Activated CD4-positive, alpha-beta T cell treated with anti-CD3 and anti-CD28 coated beads, Interleukin-2, amount 50 U/mL, for 4 hours (primary cell): ENCODE measurements at places on chromosomes 3 and 15.

GRCh38 chr3:186569779-186570095 lies 783 bp upstream of the DNAJB11 start:
- DNase-seq = no peak

DNA sequence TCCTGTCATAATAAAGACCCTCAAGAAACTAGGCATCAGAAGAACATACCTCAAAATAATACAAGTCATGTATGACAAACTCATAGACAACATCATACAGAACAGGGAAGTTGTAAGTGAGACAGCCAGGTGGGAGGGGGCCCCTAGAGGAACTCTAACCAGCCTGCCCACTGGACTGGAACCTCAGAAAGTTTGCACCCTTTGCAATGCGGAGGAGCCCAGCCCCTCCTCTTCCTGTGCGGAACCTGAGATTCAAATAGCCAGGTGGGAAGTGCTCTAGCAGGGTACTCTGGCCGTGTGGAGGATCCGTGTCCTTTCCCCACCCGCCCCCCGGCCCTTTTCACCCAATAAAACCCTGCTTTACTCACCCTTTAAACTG lies 387.0 kb upstream of the CBLB start:
- DNase-seq = no peak

- no peak for DNase-seq
These were observed 66.5 kb upstream of the PLXND1 start for GRCh38 chr3:129673012-129673411.

DNA sequence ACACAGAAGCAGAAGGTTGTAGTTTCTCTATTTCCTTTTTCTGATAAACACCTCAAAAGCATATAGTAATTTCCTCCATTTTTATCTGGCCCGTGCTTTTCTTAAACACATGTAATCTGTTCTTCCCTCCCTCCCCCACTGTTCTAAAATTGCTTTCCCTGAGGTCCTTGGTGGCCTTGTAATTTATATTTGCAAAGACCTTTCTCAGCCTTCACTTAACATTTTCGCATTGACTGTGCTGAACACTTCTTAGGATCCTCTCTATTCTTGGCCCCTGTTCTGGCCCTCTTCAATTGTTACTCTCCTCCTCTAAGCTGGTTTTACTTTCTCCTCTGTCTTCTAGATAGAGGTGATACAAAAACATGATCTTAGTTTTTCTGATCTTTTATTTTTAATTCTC lies 28.3 kb downstream of the GAP43 start:
- DNase-seq = no peak

DNA sequence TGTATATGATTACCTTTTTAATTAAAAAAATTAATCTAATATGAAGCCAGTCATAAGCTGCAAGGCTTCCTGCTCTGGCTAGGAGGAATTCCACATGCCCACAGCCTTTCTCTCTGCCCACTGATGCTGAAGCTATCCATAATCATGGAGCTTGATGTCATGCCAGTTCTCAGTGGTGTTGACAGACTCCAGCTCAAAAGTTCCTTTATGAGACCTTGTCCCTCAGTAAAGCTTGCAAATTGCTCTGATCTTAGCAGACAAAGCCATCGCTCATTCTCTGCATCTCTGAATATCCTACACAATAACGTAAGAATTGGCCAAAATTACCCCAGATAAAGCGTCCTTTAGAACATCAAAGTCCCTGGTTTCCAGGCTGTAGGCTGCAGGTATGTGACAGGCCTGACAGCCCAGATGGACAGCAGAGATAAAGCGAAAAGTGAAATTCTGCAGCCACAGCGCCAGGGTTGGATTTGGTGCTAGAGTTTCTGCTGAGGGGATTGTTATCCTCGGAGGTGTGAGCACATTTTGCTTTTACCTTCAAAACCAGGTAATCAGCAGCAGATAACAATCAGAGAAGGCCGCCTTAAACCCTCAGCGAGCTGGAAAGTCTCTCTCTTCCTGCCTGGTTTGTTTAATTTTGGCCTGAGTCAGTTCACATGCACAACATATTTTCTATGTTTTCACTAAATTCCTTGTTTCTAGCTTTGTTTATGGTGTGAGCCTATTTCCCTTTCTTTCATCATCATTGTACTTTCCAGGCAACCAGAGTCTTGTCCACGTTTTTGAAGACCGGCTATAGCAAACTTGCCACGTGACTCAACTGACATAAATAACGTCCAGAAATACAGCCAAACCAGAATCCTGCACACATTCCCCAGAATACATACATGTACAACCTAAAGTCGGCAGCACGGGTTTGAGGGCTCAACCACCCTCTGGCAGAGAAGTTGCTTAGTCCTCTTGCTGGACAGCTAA lies 36.6 kb upstream of the ALDH1A3 start:
- no peak for DNase-seq

DNA sequence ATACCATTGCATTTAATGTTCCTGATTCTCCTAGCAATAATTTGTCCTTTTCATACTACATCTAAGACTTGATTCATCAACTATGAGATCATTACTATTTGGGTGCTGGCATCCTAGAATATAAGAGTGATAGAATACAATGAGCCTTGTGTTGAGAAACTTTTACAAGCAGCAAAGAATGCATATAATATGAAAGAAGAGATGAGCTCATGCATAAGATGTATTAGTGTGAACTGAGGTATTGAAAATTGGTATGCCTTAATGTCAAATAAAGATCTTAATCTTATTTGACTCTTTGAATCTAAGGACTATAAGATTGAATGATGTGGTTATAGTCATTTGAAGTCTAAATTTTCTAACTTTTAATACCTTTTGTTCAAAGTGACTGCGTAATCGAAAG lies 220.0 kb upstream of the ARHGEF26 start:
- no peak for DNase-seq

GRCh38 chr15:90154861-90155626 lies 46.1 kb upstream of the SEMA4B start:
- DNase-seq = no peak

DNA sequence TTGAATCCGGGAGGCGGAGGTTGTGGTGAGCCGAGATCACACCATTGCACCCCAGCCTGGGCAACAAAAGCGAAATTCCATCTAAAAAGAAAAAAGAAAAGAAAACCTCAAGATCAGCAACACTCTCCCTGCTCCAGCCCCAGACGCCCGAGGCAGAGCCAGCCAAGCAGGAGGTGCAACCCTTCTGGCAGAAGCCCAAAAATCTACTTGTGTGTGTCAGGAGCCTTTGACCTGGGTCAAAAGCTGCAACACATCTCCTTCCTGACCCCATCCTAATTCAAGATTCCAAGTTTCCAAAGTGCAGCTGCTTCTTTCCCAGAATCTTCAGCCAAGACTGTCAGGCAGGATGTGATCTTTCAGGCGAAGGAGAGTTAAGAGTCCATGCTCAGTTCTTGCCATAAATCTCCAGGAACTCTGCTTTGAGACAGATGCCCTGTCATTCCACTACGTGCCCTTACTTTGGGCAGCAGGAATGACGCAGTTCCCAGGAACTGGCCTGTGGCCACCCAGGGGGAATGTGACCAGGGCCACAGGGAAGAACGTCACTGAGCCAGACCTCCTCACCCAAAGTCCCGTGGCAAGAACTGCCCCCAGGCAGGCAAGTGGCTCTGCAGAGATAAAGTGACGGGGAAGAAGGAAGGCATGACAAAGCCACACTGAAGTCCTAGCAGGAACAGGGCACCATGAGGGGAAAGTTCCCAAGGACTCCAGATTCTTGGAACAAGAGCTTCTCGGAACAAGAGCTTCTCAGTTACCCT lies 39.4 kb downstream of the SH3BP5 start:
- DNase-seq = no peak

- no peak for DNase-seq
These were observed 14.1 kb downstream of the ANAPC13 start for GRCh38 chr3:134471521-134472193.

- DNase-seq = no peak
These were observed 2.2 kb downstream of the USP8 start for GRCh38 chr15:50426428-50426827.

GRCh38 chr15:83012636-83013035 lies 1.2 kb upstream of the C15orf40 start:
- no peak for DNase-seq

DNA sequence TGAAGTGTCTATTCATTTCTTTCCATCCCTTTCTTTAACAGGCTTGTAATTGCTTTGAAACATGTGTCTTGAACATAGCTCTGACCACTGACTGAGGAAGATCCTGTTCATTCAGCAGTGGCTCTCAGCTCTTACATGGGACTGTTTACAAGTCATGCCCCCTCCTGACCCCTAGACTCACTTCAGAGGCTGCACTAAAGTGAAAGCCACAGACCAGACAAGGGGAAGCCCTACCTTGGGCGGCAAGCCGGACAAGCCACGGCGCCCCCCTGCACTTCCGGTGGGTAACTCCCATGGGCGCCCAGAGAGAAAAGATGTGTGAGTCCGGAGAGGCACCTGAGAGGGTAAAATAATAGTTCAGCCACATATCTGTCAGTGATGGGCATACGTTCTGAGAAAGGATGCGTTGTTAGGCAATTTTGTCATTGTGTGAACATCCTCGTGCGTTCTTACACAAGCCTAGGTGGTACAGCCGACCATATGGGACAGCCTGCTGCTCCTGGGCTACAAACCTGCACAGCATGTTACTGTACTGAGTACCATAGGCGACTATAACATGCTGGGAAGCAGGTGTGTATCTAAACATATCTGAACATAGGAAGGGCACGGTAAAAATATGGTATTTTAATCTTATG lies 116.2 kb downstream of the CHSY1 start:
- no peak for DNase-seq

DNA sequence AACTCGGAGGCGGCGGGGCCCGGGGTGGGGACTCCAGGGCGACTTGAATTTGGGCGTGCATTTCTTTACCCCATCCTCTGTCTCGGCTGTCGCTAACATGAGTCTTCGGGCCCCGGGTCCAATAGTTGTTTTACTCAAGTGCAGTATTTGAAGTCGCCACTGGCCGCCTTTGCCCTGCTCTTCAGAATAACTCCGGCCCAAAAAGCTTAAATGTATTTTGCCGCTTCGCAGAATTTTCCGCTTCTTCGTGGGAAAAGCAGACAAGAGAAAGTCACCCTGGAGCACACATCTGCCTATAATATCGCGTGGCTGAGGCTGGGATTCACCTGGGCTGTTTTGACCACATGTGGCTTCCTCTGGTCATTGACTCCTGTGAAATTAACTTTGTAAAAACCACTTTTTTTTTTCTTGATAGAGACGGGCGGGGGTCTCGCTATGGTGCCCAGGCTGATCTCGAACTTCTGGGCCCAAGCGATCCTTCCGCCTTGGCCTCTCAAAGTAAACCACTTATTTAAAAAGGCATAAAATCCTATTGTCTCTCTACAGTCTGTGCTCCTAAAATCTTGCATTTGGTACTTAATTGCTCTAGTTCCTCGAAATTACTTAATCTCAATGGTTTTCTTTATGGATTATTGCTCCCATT lies 676 bp downstream of the CNOT10 start:
- no peak for DNase-seq
